ENCODE measurements at places on chromosomes 1 and 21. TPM values are rescaled to one million over a fixed set of nuclear protein-coding genes. Genes with fewer than 3 reads are reported as not detected.

The KIF17 gene
- 1.3 TPM for total RNA-seq

DNA sequence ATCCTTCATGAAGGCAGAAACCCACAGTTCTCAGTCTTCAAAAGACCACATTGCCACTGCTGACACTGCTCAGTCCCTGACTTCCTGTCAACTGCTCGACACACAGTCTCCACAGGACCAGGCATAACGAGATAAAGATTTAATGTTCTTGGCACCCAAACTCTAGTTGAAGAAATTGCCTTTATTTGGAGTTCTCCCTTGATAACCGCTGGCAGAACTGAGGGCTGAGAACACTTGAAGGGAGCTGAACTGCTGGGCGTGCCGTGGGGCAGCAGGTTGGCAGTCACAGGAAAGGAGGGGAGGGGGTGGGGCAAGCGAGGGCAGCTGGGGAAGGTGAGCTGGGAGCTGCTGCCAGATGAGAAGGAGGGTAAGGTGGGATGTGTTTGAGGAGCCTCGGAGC lies 15.9 kb downstream of the HENMT1 start:
- DNase-seq = no peak

DNA sequence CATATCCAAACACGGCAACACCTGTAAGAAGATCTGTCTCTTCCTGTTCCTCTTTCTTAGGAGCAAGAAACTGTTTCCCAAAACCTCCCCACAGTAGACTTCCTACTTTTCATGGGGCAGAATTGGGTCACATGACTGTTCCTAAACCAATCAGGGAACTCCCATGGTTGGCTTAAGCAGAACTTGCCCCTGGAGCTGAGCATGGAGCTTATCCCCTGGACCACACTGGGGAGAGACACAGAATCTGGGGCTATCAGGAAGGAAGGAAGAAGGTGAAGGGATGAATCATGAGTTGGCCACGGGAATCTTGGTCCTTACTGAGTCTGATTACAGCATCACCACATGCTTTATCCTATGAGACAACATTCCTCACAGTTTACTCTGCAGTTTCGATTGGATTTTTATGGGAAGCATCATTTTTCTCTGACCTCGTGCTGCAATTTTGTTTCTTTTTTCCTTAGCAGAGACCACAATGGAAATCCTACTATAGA lies 81.8 kb downstream of the CDC7 start:
- DNase-seq = no peak

- no peak for DNase-seq
Measured at GRCh38 chr1:22776035-22776613, 65.5 kb downstream of the EPHB2 start.

DNA sequence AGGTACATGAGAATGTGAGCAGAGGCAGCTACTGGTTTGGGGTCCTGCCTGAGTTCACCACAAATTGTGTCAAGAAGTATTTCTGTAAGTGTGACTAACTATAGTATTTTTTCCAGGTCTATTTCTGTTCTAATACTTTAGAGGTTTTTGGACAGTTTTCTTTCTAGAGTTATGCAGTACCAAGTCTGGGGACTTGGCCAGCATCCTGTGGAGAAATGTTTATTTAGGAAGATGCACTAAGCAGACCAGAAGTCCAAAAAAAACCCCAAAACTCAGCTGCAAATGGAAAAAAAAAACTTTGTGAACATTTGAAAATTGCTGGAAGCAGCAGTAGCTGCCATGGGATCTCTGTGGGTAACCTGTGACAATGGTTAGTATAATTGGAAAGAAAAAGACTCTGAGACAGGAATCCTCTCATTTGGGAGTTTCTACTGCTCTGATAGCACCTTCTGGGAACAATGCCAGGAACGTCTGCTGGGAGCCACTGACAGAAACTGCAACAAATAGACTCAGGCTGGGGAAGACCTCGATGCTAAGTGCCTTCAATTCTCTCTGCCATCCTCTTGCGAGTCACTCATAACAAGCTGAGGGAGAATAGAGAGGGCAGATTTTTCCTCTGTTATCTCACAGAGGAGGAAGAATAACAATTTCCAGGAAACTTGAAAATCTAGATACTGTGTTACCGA lies 37.6 kb downstream of the OR10R2 start:
- DNase-seq = no peak

GRCh38 chr1:240464099-240464498 lies 147.9 kb downstream of the GREM2 start:
- DNase-seq = no peak

DNA sequence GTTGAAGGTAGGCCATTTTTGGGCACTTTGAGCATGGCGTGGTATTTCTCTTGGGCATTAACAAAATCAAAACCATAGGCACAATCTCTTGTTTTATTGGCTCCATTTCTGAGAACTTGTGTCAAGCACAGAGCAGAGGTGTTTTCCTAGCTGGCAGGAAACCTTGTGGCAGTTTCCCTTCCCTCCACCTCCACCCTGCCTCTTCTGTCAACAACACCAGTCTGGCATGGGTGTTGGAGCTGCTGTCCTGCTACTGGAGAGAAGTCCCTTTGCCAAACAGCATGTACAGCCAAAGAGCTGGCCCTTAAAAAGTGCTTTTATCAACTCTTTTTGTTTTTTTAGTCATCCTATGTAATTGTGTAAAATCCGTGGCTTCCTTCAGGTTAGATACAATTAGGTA lies 16.0 kb downstream of the ATP1A1 start:
- DNase-seq = no peak

DNA sequence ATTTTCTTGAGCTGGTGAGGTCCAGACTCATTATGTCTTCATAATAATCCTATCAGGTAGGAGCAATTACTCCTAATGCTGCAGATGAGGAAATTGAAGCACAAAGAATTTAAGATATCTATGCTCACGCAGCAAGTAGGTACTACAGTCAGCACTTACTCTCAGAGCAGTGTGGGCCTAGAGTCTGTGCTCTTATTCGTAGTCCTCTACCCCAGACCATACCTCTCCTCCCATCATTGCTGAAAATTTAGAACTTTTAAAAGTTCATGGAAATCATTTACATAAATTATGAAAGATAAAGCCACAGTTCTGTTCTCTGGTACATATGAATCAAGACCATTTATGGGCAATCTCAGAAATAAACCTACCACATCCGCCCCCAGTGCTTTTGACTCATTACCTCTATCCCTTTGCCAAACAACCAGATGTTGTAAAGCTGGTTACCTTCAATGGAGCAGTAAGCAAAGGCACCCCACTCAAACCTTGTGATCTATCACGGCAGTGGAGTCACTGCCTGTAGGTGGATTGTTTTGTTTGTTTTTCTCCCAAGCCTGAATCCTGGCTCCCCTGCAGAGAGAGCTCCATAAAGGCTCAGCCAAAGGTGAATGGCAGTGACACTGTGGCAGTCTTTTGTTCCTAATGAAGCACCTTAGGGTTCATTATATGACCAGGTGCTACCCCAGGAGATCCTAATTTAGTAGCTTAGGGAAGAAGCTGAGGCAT lies 20.9 kb upstream of the MAN1A2 start:
- no peak for DNase-seq

DNA sequence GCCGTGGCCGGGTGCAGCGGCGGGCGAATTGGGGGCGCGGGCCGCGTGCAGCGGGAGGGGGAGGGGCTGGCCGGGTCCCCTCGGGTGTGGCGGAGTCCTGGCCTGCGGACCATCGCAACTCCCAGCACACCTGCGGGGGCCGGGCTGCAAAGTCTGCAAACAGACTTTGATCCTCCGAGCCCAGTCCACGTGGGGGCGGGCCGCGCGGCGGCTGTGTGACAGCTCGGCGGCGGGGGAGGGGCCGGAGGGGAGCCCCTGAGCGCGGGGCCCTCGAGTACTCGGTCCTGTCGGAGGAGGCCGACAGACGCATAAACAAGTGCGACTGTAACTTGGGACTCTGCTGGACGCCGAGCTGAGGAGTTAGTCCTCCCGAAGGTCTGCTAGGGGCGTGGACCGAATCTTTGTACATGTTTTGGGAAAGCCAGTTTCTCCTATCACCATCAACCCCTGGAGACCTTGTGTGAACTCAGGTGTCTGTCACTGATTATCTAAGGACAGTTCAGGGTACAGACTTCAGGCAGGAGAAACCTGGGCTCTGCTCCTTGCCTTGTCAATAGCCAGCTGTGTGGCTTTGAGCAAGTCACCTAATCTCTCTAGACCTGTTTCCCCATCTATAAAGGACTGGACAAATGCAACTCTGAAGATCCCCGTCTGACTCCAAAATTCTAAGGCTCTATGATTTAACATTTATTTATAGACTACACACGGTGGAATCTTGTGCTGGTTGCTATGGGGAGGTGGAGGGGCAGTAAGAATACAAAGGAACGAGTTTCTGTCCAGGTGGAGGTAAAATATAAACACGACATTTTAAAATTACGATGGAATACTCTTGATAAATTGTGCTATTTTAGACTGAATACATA lies 710 bp upstream of the SLC30A1 start:
- peak; percentile 93 for DNase-seq

Measured in chondrocyte (in vitro differentiated cells).